ENCODE measurements at places on chromosomes 4 and X.

- DNase-seq, result no peak
These were observed 47.9 kb downstream of the LEF1 start for GRCh38 chr4:108120789-108121188.

DNA sequence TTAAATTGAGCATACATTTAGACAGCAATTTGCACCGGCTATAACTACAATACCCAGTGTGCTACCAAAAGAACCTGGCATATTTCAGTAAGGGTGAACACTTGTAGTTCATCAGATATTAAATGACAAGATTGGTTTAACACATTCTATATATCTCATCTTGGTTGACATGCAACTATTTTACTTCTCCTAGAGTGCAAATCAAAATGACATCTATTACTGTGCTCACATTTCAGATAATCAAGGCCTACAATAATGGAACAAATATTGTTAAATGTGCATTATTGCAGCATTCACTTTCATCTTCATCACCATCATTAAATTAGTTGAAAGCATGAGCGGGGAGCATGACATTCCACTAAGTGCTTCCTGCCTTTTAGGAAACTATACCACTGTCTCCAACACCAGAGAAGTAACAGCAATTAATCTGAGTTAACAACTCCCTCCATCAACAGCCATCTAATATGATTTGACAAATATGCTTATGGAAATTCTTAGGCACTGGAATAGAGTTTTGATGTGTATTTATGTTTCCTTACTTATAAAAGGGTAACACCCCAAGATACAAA is 209.8 kb upstream of the SLIT2 start:
- no peak for DNase-seq

GRCh38 chr4:7392438-7393421 is 42.0 kb downstream of the PSAPL1 start:
- DNase-seq, result no peak

DNA sequence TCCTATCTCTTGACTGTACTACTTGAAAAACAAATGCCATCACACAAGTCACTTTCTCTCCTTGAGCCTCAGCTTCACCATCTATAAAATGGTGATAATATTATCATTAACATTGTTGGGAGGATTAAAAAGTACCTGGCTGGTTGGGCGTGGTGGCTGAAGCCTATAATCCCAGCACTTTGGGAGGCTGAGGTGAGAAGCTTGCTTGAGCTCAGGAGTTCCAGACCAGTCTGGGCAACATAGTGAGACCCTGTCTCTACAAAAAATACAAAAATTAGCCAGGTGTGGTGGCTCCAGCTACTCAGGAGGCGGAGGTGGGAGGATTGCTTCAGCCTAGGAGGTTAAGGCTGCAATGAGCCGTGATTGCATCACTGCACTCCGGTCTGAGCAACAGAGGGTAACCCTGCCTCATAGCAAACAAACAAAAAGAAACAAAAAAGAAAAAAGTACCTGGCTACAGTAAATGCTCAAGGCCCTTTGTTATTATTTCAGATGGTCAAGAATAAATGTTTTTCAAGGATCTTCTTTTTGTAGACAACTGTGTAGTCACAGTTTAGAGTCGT is 120.3 kb downstream of the CHRNA9 start:
- DNase-seq, result no peak

- no peak for DNase-seq
These were observed 14.3 kb upstream of the PNPLA4 start for GRCh38 chrX:7941390-7942042.

- no peak for DNase-seq
These were observed 184.1 kb upstream of the PPARGC1A start for GRCh38 chr4:24073948-24074347.

Measured in stimulated activated CD4-positive, alpha-beta T cell treated with anti-CD3 and anti-CD28 coated beads, Interleukin-4, amount 100 ng/mL, for 4 hours (primary cell).